Activated T-cell treated with anti-CD3 and anti-CD28 coated beads for 1 hour (primary cell): ENCODE measurements at places on chromosomes 11 and 22.

DNA sequence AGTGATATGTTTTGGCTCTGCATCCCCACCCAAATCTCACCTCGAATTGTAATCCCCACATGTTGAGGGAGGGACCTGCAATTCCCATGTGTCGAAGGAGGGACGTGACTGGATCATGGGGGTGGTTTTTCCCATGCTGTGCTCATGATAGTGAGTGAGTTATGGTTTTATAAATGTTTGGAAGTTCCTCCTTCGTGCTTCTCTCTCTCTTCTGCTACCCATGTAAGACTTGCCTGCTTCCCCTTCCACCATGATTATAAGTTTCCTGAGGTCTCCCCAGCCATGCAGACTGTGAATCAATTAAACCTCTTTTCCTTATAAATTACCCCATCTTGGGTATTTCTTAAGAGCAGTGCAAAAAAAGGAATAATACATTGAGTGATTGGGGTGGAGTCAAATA is 7.3 kb upstream of the CEP295 start:
- no peak for DNase-seq

- DNase-seq, result no peak
Observed at GRCh38 chr22:30326255-30326705, 461 bp downstream of the TBC1D10A start.

DNA sequence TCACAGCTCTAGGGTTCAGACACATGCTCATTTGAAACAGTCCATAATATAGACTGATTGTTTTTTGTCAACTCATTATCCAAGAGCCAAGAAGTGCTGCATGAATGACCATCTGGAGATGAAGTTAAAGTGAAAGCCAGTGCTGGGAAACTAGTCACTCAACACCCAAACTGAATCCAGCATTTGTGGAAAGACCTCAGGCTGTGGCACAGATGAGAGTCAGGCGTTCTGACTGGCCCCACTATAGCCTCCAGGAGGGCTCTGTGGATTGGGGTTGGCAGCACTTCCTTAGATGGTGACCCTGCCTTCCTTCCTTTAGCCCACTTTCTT is 2.1 kb downstream of the FEZ1 start:
- no peak for DNase-seq

- DNase-seq, result no peak
Observed at GRCh38 chr11:91825777-91826176, 398.8 kb upstream of the FAT3 start.

DNA sequence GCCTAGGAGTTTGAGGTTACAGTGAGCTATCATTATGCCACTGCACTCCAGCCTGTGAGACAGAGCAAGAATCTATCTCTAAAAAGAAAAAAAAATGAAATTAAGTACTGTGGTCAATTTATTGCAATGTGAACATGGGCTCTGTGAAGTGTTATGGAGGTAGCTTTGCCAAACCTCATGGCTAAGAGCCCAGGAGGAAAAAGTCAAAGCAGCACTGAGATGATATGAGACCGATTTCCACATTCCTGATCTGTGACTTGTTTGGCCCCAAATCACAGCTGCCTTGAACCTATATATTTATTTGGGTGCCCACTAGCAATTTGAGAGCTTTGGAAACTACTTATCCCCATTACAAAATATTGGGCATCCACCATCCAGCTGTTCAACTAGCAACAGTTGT is 29.8 kb upstream of the TMEM135 start:
- no peak for DNase-seq

DNA sequence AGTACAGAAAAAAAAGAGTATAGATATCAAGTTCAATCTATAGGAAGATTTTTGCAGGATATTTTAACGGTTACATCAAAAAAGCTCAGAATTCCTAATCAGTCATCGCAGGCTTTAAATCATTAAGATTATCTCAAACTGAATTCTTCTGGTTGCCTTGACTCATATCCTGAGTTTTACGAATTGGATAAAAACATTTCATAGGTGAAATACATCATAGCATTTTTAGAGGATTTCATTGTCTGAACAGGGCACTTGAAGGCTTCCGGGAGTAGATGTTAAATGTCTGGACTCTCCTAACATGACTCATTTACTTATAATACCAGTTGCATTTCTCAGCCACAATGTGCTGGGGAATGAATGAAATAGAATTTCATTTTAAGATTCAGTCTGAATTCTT is 2216.6 kb upstream of the RAG2 start:
- DNase-seq, result no peak

GRCh38 chr11:109552376-109552775 is 130.4 kb downstream of the C11orf87 start:
- no peak for DNase-seq

DNA sequence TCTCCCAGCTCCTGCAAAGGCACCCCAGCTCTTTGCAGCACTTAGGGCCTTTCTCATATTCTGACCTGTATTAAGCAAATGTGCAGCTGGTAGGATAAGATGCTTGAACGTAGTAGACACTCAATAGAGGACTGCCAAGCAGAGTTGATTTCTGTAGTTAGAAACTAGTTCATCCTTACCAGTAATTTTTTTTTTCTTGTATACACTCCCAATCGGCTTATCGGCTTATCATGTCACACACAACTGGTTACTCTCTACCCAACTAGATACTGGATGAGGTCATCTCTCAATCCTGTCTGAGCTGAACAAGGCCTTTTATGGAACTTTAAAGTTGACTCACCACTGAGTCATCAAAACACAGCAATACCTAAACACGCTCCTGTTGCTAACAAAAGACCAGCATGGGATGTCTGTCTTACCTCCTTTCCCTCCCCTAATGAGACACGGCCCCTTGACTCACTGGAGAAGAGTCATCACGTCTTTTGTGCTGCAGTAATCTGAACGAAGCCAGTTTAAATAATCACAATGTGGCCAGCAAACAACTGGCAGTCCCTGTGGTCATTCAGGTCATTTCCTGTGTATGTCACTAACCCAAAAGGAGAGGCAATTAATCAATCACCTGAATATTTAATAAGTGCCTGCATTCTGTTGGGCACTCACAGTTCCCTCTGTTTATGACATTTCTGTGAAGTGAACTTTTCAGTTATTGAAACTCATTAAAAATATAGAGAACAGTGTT is 7.5 kb upstream of the WEE1 start:
- DNase-seq, result peak; percentile 16

DNA sequence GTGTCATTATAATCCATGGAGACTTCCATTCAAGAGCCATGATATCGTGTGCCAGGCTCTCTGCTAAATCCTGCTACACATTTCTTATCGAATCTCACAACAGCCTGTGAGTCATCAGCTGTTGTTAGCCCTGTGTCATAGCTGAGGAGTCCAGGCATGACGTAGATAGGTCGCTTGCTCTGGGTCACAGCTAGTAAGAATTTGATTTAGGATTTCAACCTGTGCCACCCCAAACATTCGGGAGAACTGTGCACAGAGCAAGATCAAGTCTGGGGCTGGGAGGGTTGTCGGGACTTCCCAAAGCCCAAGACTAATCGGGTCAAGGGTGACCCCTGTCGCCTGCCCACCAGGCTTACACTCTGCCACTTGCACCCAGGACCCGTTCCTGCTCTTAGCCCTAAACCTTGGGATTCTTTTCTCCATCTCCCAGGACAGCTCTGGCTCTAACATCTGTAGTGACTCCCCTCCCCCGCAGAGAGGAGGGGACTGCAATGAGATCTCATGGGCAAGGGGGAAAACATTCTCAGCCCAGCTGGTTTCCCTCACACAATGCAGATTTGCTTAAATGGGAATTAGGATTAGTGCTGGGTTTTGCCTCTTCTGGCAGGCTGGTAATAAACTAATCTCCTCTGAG is 34.3 kb downstream of the TSPAN18 start:
- DNase-seq, result no peak

- DNase-seq, result no peak
Observed at GRCh38 chr22:50139843-50140415, 30.6 kb upstream of the PANX2 start.
